DND-41 (cell line): ENCODE measurements at places on chromosomes 4 and X.

DNA sequence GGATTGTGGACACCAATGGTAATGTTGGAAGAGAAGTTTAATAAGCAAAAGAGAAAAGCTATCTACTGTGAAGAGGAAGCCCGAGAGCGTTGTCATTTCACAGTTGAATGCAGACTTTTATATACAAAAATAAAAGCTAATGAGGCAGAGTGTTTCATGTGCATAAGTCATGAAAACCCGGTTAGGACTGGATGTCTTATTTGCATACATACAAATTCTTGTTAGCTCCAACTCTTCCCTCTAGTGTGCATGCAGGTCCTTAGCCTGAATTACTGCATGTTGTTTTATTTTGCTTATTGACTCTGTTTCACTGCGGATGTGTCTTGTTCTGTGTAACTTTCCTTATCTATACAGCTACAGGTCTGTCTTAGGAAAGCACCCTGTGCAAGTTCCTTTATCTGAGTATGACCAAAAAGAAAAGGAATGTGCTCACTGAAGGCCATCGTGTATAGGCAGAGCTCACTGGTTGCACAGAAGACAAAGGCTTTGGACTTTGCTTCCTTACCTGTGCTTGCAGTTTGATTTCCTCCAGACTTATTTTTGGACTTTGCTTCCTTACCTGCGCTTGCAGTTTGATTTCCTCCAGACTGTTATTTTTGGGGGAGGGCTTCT, 25.1 kb upstream of the UGT2B11 start:
- no peak for DNase-seq
- H3K36me3 ChIP-seq: no peaks in the 10 kb centered on the region
- H3K4me3 ChIP-seq: no peak overlapping the region
- H3K27me3 ChIP-seq: no peaks in the 10 kb centered on the region
- no peak overlapping the region for H3K27ac ChIP-seq
- no peaks in the 10 kb centered on the region for H3K4me1 ChIP-seq

DNA sequence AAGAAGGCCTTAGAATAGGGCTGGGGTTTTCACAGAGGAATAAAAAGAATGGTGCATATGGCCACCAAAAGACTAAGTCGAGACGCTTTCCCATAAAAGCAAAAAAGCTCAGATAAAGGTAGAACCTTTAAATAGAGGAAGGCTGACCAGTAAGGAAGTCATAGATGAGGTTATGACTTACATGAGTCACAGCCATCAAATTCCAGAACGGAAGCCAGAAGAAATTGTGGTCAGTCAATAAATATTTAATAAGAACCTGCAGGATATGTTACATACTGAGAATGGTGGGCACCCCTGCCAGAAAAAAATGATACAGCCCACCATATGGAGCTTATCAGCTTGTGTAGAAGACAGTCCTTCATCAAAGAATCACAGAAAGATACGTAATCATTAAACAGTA, 120.1 kb downstream of the MANBA start:
- no peaks in the 10 kb centered on the region for H3K27me3 ChIP-seq
- H3K4me1 ChIP-seq: no peaks in the 10 kb centered on the region
- H3K27ac ChIP-seq: no peak overlapping the region
- H3K4me3 ChIP-seq: no peak overlapping the region

GRCh38 chr4:16894406-16894805, 4.0 kb downstream of the LDB2 start:
- no peak overlapping the region for H3K4me3 ChIP-seq
- H3K36me3 ChIP-seq: no peaks in the 10 kb centered on the region
- no peak for DNase-seq
- H3K4me1 ChIP-seq: no peaks in the 10 kb centered on the region
- no peaks in the 10 kb centered on the region for H3K27me3 ChIP-seq
- no peak overlapping the region for H3K27ac ChIP-seq

DNA sequence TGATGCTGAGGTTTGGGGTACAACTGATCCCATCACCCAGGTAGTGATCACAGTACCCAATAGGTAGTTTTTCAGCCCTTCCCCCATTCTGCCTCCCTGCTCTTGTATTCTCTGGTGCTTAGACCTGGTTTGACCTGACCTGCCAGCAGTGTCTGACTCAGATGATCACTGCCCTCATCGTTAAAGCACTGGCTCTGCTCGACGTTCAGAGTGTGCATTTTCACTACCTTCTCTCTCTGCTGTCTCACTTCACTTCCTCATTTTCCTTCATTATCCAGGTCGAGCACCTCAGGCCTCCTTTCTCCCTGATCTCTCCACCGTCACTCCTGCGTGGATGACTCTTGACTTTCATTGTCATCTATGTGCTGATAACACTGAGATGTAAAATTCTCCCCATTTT, 83.6 kb downstream of the PARM1 start:
- no peak for DNase-seq
- no peak overlapping the region for H3K4me3 ChIP-seq
- no peaks in the 10 kb centered on the region for H3K36me3 ChIP-seq
- H3K4me1 ChIP-seq: no peaks in the 10 kb centered on the region
- H3K27ac ChIP-seq: no peak overlapping the region

GRCh38 chrX:11998944-11999343, 139.3 kb upstream of the FRMPD4 start:
- no peaks in the 10 kb centered on the region for H3K4me1 ChIP-seq
- no peak overlapping the region for H3K27ac ChIP-seq
- no peak for DNase-seq
- H3K36me3 ChIP-seq: no peaks in the 10 kb centered on the region
- no peak overlapping the region for H3K4me3 ChIP-seq
- no peaks in the 10 kb centered on the region for H3K27me3 ChIP-seq

DNA sequence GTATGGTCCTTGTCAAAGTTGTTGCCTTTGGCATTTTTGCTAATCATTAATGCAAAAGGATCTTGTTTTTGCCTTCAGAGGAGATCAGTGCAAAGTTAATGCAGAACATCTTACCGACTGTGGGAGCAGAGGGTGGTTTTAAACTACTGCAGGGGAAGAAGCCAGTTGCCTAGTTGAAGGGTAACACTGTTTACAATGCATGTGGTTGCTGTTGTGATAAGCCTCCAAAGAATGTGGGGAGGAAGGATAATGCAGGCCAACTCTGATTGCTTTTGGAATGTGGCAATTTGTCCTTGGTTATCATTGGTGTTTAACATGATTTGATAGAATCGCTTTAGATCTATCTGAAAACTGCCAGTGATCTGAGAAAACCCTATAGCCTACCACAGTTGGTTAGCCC, 204.3 kb upstream of the TLL1 start:
- no peaks in the 10 kb centered on the region for H3K27me3 ChIP-seq
- H3K4me3 ChIP-seq: no peak overlapping the region
- no peak overlapping the region for H3K27ac ChIP-seq
- no peaks in the 10 kb centered on the region for H3K4me1 ChIP-seq
- no peaks in the 10 kb centered on the region for H3K36me3 ChIP-seq

DNA sequence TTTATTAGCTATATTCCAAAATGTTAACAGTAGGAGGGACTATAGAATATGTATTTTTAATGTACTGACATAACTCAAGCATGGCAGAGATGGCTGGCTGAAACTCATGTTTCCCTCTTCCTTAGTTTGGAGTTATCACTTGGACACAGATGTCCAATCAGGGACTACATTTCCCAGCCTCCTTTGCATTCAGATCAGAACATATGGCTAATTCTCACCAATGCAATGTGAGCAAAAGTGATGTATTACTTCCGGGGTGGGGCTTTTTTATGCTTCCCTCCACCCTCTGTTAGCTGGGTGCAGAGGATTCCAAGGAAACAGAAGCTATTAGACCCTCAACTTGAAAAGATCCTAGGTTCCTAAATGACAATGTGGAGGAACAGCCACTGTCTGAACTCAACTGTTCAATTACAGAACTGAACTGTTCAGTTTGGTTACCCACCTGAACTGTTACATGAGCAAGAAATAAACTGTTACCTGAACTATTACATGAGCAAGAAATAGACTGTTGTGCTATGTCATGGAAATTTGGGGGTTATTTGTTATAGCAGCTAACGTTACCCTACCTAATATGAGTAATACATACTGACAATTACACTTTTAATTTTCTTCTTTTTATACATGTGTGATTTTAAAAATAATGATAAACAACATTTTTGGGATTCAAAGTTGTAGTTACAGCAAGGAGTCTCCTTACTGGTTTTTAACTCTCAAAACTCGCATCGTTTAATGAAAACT, 29.6 kb upstream of the ERVMER34-1 start:
- no peak overlapping the region for H3K27ac ChIP-seq
- H3K36me3 ChIP-seq: no peaks in the 10 kb centered on the region
- H3K27me3 ChIP-seq: no peaks in the 10 kb centered on the region
- no peak overlapping the region for H3K4me3 ChIP-seq
- no peak for DNase-seq

GRCh38 chrX:141158084-141158483, 18.8 kb downstream of the LDOC1 start:
- H3K27me3 ChIP-seq: no peaks in the 10 kb centered on the region
- no peaks in the 10 kb centered on the region for H3K4me1 ChIP-seq
- no peak overlapping the region for H3K4me3 ChIP-seq

- peaks cover 12% of the 10 kb centered on the region; the same call in 1 of the 2 replicates for H3K36me3 ChIP-seq
- no peaks in the 10 kb centered on the region for H3K4me1 ChIP-seq
- no peaks in the 10 kb centered on the region for H3K27me3 ChIP-seq
- no peak overlapping the region for H3K4me3 ChIP-seq
- no peak overlapping the region for H3K27ac ChIP-seq
Observed at GRCh38 chr4:183493246-183493645, 11.6 kb upstream of the ING2 start.

- no peaks in the 10 kb centered on the region for H3K4me1 ChIP-seq
- H3K27ac ChIP-seq: no peak overlapping the region
- H3K27me3 ChIP-seq: no peaks in the 10 kb centered on the region
- DNase-seq: peak; percentile 31
Observed at GRCh38 chrX:21745756-21746155, 12.2 kb downstream of the SMPX start.

DNA sequence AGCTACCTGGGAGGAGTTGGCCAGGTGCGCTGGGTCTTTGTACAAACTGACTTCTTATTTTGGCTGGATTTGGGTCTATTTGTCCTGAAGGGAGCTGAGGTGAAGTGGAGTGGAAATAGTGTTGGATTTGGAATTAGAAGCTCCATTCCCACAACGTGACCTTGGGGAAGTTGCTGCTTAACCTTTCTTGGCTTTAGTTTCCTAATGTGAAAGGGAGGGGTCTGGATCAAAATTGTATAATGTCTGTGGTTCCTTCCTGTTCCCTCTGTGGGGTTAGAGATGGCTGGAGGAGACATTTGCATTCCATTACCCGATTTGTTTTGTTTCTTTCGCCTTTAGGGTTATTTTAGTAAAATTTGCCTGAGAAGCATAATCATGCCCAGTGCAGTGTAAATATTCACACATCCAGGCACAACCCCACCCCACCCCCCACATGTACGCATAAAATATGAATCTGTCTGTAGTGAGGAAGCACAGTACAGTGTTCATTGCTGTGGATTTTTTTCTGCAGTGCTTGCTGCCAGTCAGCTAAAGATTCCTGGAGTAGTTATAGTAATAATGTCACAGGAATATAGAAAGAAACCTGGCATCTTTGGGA, 21.5 kb downstream of the JADE1 start:
- no peaks in the 10 kb centered on the region for H3K27me3 ChIP-seq
- H3K4me1 ChIP-seq: no peaks in the 10 kb centered on the region
- no peak for DNase-seq
- H3K36me3 ChIP-seq: peaks cover 79% of the 10 kb centered on the region
- H3K27ac ChIP-seq: no peak overlapping the region
- no peak overlapping the region for H3K4me3 ChIP-seq

DNA sequence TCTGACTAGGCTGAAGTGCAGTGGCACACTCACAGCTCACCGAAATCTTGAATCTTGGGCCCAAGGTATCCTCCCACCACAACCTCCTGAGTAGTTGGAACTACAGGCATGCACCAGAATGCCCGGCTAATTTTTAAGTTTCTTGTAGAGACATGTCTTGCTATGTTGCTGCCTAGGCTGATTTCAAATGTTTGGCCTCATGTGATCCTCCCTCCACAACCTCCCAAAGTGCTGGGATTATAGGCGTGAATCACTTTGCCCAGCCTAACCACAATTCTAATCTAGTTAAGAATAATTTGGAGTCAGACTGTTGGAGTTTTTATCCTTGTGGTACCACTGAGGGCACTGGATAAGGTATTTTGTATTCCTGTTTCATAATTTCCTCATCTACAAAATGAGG, 317.5 kb upstream of the AGA start:
- H3K27me3 ChIP-seq: peaks cover 7% of the 10 kb centered on the region
- no peak overlapping the region for H3K27ac ChIP-seq
- no peaks in the 10 kb centered on the region for H3K36me3 ChIP-seq
- no peak overlapping the region for H3K4me3 ChIP-seq

- H3K36me3 ChIP-seq: peaks cover 38% of the 10 kb centered on the region
- no peak for DNase-seq
- no peaks in the 10 kb centered on the region for H3K4me1 ChIP-seq
Observed at GRCh38 chrX:130245441-130245840, 23.3 kb downstream of the ZNF280C start.

GRCh38 chr4:176810481-176811249, 17.9 kb upstream of the VEGFC start:
- H3K27me3 ChIP-seq: no peaks in the 10 kb centered on the region
- peaks cover 15% of the 10 kb centered on the region; the same call in 1 of the 2 replicates for H3K36me3 ChIP-seq
- DNase-seq: no peak
- no peak overlapping the region for H3K4me3 ChIP-seq
- H3K27ac ChIP-seq: no peak overlapping the region
- no peaks in the 10 kb centered on the region for H3K4me1 ChIP-seq

- no peak overlapping the region for H3K4me3 ChIP-seq
- H3K36me3 ChIP-seq: no peaks in the 10 kb centered on the region
- no peaks in the 10 kb centered on the region for H3K4me1 ChIP-seq
- no peaks in the 10 kb centered on the region for H3K27me3 ChIP-seq
- DNase-seq: no peak
Observed at GRCh38 chr4:84804136-84804535, 162.4 kb downstream of the WDFY3 start.

- no peak overlapping the region for H3K4me3 ChIP-seq
- peaks cover 2% of the 10 kb centered on the region; the same call in 1 of the 2 replicates for H3K36me3 ChIP-seq
- H3K27me3 ChIP-seq: no peaks in the 10 kb centered on the region
- no peak for DNase-seq
- H3K4me1 ChIP-seq: no peaks in the 10 kb centered on the region
Observed at GRCh38 chr4:128973384-128973783, 120.0 kb downstream of the SCLT1 start.

DNA sequence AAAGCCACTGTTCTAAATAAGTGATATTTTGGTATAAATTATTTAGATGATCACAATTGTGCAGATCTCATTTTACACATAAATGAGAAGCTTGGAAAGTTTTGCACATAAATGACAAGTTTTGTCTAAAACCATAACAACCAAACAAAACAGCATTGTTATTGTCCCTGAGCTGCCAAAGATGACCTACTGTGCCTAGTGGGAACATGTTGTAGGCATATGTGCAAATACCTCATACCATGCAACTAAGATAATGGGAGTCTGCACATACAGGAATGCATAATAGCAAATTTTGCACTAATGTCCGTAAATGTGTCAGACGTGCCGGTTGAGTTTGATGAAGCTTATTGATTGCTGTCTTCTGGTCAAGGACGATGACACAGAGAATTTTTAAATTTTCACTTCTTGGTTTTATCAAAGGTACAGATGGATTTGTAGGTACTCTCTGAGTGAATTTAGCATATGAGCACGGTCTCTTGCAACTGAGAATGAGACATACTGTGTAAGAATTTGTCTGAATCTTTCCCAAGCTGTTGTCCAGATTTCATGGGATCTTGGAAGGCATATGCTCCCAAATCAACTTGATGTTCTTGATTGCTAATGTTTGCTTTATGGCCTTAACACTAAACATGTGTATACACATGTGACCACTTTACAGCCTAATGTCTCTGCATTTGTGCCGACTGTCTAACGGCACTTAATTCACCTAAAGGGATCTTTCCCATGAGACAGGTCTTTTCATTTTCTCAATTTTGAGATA, 1133.5 kb downstream of the FAT4 start:
- no peaks in the 10 kb centered on the region for H3K36me3 ChIP-seq
- no peak for DNase-seq
- no peak overlapping the region for H3K4me3 ChIP-seq
- no peak overlapping the region for H3K27ac ChIP-seq
- H3K4me1 ChIP-seq: no peaks in the 10 kb centered on the region
